Endothelial cell of umbilical vein (primary cell): ENCODE measurements at places on chromosomes 5 and 9.

GRCh38 chr5:19266791-19267190 lies 721.2 kb downstream of the CDH18 start:
- no peak for DNase-seq

GRCh38 chr5:127236254-127236653 lies 54.3 kb upstream of the MEGF10 start:
- no peak for DNase-seq

GRCh38 chr9:109010746-109011145 lies 2.6 kb downstream of the CTNNAL1 start:
- peak; percentile 91 for DNase-seq

DNA sequence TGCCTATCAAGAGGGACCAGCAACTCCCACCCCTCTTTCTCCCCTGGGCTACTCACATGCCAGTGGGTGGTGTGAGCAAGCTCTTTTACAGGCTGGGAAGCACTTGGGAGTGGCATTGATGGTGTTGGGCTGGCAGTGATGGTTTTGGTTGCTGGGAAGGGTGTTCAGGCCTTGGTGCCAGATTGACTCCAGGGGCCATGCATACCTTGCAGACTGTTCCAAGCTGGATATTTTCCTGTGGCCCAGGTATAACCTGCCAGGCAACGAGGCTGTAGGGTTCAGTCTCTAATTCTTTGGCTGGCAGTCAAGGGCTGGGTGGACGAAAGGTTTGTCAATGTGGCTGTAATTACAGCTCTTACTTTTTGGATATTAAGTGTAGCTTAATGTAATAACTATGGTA lies 177.3 kb downstream of the MACROH2A1 start:
- no peak for DNase-seq
